ENCODE measurements at places on chromosomes 13 and 19. TPM values are rescaled to one million over a fixed set of nuclear protein-coding genes. Genes with fewer than 3 reads are reported as not detected.

DNA sequence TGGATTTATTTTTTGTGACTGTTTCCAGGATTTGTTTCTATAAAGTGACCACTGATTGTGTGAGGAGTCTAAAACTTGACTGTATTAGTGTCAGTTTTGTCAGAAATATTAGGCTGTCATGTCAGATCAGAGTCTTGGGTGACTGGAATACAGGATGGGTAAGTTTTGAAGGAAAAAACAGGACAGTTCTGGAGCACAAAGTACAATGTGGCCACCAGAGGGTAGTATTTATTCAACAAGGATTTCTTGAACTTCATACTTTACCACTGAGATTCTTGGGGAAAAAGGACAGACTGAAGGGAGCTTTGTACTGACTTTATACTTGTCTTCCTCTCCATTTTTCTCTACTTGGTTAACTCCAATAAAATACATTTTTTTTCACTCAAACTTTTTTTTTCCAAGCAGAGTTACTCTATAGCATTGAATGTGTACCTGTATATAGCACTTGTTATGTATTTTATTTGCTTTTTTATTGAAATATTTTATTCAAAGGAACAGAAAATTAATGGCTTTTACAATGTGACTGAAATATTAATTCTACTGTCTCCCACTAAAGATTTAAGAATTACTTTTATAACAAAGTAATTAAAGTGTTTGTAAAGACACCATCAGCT lies 51.1 kb downstream of the LMO7 start:
- H3K27me3 ChIP-seq, result no peaks in the 10 kb centered on the region
- H3K4me1 ChIP-seq, result peaks cover 13% of the 10 kb centered on the region
- DNase-seq, result peak; percentile 10
- no peak overlapping the region for H3K27ac ChIP-seq
- H3K36me3 ChIP-seq, result peaks cover 2% of the 10 kb centered on the region

GRCh38 chr19:12784871-12785430 lies 6.3 kb upstream of the JUNB start:
- no peaks in the 10 kb centered on the region for H3K36me3 ChIP-seq
- H3K27ac ChIP-seq, result peak overlapping the region; percentile 97
- peaks cover 63% of the 10 kb centered on the region for H3K4me1 ChIP-seq
- H3K4me3 ChIP-seq, result no peak overlapping the region

DNA sequence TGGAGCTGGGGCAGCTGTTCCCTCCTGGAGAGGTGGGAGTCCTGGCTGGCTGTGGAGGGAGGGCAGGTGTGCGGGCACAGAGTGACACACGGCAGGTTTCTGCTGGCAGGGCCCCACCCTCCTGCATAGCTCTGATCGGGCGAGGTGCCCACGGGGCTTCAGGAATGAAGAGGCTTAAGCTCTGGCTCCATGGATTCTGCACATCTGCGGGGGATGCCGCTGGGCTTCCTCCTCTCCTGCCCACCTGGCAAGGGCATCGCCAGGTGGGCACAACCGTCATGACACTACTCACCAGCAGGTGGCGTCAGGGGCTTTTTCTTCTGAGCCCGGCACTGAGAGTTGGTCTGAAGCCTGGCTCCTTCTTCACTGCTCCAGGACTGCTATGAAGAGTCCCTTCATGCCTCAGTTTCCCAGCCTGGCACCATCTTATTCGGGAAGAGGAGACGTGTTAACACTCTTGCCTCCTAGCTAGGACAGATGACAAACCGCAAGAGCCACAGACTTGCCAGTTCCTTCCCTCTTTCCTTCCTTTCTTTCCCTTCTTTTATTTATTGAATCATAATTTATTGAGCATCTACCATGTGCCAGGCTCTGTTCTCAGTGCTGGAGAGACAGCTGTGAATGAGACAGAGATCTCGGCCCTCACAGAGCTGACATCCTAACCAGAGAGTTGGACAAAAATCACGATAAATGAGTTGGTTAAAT lies 15.2 kb upstream of the PAK4 start:
- no peak overlapping the region for H3K4me3 ChIP-seq
- H3K27me3 ChIP-seq, result no peaks in the 10 kb centered on the region
- no peaks in the 10 kb centered on the region for H3K36me3 ChIP-seq

Gene CGB1
- not detected for polyA plus RNA-seq

- H3K27me3 ChIP-seq, result peaks cover 56% of the 10 kb centered on the region
- no peak overlapping the region for H3K27ac ChIP-seq
- no peak for DNase-seq
- H3K36me3 ChIP-seq, result no peaks in the 10 kb centered on the region
- no peak overlapping the region for H3K4me3 ChIP-seq
- no peaks in the 10 kb centered on the region for H3K4me1 ChIP-seq
Observed at GRCh38 chr19:54271106-54271505, 9.8 kb downstream of the LILRB2 start.

Gene PTGER1
- 6.0 TPM for polyA plus RNA-seq

GRCh38 chr19:18414504-18415177 lies 4.6 kb upstream of the SSBP4 start:
- H3K27me3 ChIP-seq, result no peaks in the 10 kb centered on the region
- H3K27ac ChIP-seq, result no peak overlapping the region
- no peak overlapping the region for H3K4me3 ChIP-seq

- no peak overlapping the region for H3K4me3 ChIP-seq
- H3K36me3 ChIP-seq, result no peaks in the 10 kb centered on the region
- peak overlapping the region; percentile 13 for H3K27ac ChIP-seq
- DNase-seq, result no peak
- no peaks in the 10 kb centered on the region for H3K27me3 ChIP-seq
Observed at GRCh38 chr13:110592665-110593064, 22.7 kb upstream of the NAXD start.

DNA sequence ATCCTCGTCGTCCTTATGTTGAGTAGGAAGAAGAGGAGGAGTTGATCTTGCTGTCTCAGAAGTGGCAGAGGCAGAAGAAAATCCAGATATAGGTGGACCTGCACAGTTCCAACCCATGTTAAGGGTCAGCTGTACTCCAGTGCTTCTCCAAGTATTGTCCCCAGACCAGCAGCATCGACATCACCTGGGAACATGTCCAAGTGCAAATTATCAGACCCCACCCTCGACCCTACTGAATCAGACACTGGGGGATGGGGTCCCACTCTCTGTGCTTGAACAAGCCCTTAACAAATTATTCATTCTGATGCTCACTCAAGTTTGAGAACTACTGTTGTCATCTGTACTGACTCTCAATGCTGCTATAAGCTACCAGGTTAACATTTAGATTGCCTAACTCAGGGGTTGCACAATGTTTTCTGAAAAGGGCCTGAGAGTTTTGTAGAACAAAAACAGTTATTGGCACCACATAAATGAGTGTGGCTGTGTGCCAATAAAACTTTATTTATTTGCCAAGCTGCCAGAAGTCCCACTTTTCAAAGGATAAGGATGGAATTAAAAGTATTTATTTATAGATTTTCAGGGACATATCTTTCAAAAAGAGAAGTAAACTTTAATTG lies 226.7 kb upstream of the IPO5 start:
- no peak overlapping the region for H3K4me3 ChIP-seq
- no peak for DNase-seq
- no peaks in the 10 kb centered on the region for H3K27me3 ChIP-seq
- no peak overlapping the region for H3K27ac ChIP-seq

- no peaks in the 10 kb centered on the region for H3K4me1 ChIP-seq
- no peaks in the 10 kb centered on the region for H3K27me3 ChIP-seq
- peaks cover 4% of the 10 kb centered on the region for H3K36me3 ChIP-seq
- no peak for DNase-seq
- no peak overlapping the region for H3K27ac ChIP-seq
Observed at GRCh38 chr19:39177110-39177699, 19.6 kb upstream of the NCCRP1 start.

GRCh38 chr19:54266133-54266532 lies 9.1 kb upstream of the LILRB5 start:
- DNase-seq, result peak; percentile 59
- H3K27ac ChIP-seq, result no peak overlapping the region
- no peak overlapping the region for H3K4me3 ChIP-seq
- no peaks in the 10 kb centered on the region for H3K4me1 ChIP-seq

Gene KLK14
- polyA plus RNA-seq, result 0.19 TPM

GRCh38 chr13:56861476-56861875 lies 279.2 kb upstream of the PRR20A start:
- no peaks in the 10 kb centered on the region for H3K27me3 ChIP-seq
- H3K27ac ChIP-seq, result no peak overlapping the region
- DNase-seq, result no peak
- no peaks in the 10 kb centered on the region for H3K4me1 ChIP-seq
- H3K36me3 ChIP-seq, result no peaks in the 10 kb centered on the region
- H3K4me3 ChIP-seq, result no peak overlapping the region

Gene DCT
- polyA plus RNA-seq, result 0.11 TPM

Gene SIGLECL1
- polyA plus RNA-seq, result not detected

- H3K27ac ChIP-seq, result no peak overlapping the region
- H3K4me3 ChIP-seq, result no peak overlapping the region
- H3K36me3 ChIP-seq, result peaks cover 35% of the 10 kb centered on the region
- no peaks in the 10 kb centered on the region for H3K27me3 ChIP-seq
- no peak for DNase-seq
- H3K4me1 ChIP-seq, result no peaks in the 10 kb centered on the region
Observed at GRCh38 chr13:20989656-20990321, 71.6 kb downstream of the LATS2 start.

DNA sequence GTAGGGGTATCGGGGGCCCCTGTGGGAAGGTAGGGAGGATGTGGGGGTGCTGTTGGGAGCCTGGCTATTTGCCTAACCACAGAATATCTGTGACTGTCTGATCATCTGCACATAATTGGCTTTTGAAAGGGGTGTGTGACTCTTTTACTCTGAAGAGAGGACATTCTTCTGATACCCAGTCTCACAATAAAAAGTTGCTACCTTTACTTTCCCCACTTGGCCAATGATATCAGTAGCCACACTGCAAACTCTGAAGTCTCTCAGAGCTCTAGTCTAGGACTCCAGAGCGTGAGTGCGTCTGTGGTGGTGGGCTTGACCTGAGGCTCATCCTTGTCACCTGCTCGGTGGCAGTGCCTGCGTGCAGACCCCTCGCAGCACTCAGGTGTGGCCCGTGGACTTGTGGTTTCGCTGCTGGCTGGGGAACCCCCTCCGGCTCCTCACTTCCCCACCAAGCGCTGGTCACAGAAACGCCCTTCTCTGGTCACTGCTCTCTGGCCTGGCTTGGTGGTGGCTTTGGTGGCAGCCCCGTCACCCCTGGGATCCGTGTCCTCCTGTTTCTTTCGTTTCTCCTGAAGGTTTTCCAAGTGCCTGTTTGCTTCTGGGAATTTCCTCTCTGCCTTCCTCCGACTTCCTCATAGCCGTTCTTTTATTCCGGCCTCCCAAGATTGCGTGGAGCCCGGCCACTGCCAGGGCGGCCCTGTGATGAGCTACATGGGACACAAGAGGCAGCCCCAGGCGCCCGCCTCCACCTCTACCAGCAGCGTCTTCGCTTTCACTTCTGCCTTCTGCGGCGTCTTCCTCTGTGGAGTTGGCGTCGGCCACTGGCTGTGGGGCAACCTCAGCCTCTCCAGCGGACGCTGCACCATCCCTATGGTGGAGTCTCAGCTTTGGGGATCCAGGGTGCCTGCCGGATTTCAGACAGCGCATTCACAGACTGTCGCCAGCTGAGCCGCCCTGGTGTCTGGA lies 78.0 kb downstream of the ATP11A start:
- no peak overlapping the region for H3K27ac ChIP-seq
- H3K4me1 ChIP-seq, result peaks cover 8% of the 10 kb centered on the region
- DNase-seq, result no peak
- H3K4me3 ChIP-seq, result no peak overlapping the region
- no peaks in the 10 kb centered on the region for H3K36me3 ChIP-seq

DNA sequence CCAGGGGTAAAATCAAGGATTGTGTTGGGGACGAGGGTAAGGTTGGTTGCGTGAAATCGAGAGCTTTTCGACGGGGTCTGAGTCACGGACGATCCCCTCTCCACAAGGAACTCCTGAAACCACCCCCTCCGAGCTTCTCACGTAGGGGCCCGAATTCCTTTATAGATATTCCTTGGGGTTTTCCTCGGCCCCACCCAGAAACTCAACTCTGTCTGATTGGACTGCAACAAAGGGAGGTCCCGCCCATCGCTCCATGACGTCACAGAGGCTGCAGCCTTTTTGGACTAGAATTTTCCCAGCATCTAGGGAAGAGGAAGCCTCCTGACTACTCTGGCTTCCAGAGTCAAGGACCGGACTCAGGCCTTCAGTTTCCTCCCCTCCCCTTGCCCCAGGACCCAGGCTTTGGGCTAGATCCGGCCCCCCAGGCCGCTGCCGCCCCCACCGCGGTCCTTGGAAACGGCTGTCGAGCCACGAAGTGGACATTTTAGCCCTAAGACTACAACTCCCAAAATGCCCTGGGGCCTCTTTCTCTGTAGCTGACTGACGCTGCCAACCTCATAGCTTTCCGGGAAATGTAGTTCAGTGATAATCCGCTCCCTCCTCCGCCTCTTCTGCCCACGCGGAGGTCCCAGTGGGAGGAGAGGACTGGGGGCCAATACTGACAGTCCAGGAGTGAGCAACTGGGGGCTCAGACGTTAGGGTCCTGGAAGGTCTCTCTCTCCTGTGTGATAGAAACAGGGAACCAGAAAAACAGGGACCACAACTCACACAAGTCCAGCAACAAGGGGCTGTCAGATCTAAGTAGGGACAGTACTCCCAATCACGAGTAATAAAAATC lies at the start of gene IZUMO1:
Gene IZUMO1, minus strand, starts transcription at position 172 of the 838 bp plus-strand sequence. CDS start 1,050 bp downstream, outside the sequence.
- peak within 1 kb of the TSS; percentile 61 for H3K4me3 ChIP-seq
- H3K27ac ChIP-seq, result peak within 1 kb of the TSS; percentile 80

- no peaks in the 10 kb centered on the region for H3K36me3 ChIP-seq
- DNase-seq, result no peak
- H3K27me3 ChIP-seq, result peaks cover 40% of the 10 kb centered on the region
- H3K27ac ChIP-seq, result no peak overlapping the region
- H3K4me1 ChIP-seq, result no peaks in the 10 kb centered on the region
Observed at GRCh38 chr19:35462476-35462953, 14.5 kb downstream of the FFAR2 start.

- no peak for DNase-seq
- H3K36me3 ChIP-seq, result no peaks in the 10 kb centered on the region
- no peaks in the 10 kb centered on the region for H3K4me1 ChIP-seq
- no peaks in the 10 kb centered on the region for H3K27me3 ChIP-seq
- no peak overlapping the region for H3K4me3 ChIP-seq
- no peak overlapping the region for H3K27ac ChIP-seq
Observed at GRCh38 chr13:51158880-51159518, 47.9 kb upstream of the C13orf42 start.

Gene USHBP1
- 0.05 TPM for polyA plus RNA-seq

DNA sequence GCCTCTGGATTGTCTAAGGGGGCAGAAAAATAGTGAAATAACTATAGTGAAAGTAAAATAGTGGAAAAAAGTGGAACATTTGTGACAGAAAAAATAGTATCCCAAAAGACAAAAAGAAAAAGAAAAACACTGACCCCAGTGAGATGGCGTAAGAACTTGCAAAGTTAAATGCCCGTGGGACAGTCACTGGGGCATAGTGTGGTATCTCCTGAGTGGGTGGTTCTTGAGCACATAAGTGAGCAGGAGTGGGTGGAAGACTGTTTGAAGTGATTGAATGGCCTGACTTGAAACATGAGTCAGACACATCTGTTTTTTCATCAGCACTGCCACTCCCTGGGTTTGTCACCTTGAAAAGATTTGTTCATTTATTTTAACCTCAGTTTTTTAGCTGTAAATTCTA lies 2.5 kb downstream of the ZNF430 start:
- H3K36me3 ChIP-seq, result peaks cover 3% of the 10 kb centered on the region
- peaks cover 9% of the 10 kb centered on the region for H3K4me1 ChIP-seq
- H3K27me3 ChIP-seq, result no peaks in the 10 kb centered on the region
- no peak for DNase-seq

All from SK-N-SH (cell line).